ENCODE measurements at places on chromosomes 7 and 10.
A peak's percentile ranks its signal among the peaks of the same experiment; 100 is the strongest.

DNA sequence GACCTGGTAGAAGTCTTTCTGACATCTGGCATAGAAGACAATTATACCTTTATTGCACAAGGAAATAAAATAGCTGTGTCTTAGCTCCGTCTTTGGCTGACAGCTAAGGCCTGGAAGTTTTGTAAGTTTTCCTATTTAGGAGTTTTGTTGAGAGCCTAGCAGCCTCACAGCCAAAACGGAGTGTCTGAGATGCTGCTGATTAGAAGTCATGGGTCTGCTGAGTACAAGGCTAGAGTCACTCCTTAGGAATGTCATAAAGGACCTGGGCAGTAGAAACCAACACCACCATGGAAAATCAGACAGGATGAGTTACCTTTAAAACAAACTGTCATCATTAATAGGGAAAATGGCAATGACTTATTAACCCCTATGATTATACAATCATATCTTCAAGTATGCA is 442.5 kb downstream of the KCNMA1 start:
- DNase-seq, result no peak

- DNase-seq, result no peak
These were observed 6.8 kb upstream of the CDK6 start for GRCh38 chr7:92843034-92843760.

DNA sequence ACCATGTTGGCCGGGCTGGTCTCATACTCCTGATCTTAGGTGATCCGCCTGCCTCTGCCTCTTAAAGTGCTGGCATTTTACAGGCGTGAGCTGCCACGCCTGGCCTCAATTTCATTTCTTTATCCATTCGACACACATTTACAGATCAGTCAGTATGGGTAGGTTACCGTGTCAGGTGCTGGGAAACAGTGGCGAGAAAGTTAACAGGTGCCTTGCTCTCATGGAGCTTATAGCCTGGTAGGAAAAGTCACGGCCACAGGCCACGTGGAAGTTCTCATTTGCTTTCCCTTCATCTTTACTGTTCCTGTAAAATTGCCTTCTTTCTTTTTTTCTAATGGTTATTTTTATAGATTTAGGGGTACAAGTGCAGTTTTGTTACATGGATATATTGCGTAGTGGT is 2.6 kb upstream of the CAMK1D start:
- no peak for DNase-seq

- DNase-seq, result peak; percentile 83
These were observed 14.7 kb upstream of the C7orf33 start for GRCh38 chr7:148575640-148576411.

- DNase-seq, result no peak
These were observed 103.5 kb downstream of the FAM53B start for GRCh38 chr10:124640538-124641231.

DNA sequence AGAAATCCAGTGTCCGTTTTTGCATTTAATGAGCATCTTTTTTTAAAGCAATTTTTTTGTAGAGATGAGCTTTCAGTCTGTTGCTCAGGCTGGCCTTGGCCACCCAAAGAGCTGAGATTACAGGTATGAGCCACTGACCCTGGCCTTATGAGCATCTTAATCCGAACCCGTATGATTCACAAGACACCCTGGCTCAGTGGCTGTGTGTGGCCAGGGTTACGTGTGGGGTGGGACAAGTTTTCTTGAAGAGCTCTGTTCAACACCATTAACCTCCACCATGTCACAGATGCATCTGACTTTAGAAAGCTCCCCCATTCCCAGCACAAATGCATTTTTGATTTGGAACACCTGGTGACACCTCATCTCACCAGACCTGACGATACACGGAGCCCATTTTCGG is 166.5 kb upstream of the PITRM1 start:
- no peak for DNase-seq

DNA sequence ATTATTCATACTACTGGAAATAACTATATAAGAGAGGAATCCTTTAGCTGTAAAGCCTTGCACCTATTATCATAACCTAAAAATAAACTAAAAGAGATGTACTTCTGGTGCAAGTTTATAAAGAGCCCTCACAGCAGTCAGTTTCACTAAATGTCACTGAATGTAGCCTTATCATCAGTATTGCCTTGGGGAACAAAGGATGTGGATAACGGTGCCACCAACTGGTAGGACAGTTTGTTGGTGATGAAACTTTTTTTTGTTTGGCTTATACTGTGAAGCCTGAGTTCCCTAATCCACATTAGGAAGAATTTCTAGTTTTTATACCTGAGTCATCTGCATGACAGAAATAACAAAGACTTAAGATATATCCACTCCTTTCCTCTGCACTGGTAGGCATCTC is 117.9 kb upstream of the COL1A2 start:
- no peak for DNase-seq

GRCh38 chr10:99290306-99290705 is 38.9 kb upstream of the CNNM1 start:
- no peak for DNase-seq

GRCh38 chr10:63133821-63134557 is 861 bp downstream of the NRBF2 start:
- no peak for DNase-seq

- DNase-seq, result no peak
These were observed 6.5 kb downstream of the GNB2 start for GRCh38 chr7:100679927-100680575.

- DNase-seq, result no peak
These were observed 17.7 kb upstream of the FXYD4 start for GRCh38 chr10:43353495-43354329.

- DNase-seq, result no peak
These were observed 46.5 kb downstream of the INHBA start for GRCh38 chr7:41656366-41656765.

DNA sequence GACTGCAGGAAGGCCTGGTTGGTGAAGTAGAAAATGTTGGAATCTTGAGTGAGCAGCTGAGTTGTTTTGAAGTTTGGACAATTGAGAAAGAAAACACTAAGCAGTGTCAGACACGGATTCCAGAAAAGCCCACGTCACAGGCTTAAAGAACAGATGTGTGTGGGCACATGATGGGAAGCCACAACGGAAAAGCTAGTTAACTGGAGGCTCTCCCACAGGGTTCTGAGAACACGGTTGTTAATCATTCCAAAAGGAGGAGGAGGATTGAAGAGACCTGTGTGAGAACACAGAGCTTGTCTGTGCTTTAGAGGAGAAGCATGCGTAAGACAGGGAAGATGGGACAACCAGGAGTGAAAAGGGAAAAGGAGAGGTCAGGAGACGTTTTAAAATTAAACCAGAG is 42.6 kb downstream of the SHH start:
- DNase-seq, result no peak

GRCh38 chr10:97768322-97769315 is 3.2 kb downstream of the SFRP5 start:
- no peak for DNase-seq

DNA sequence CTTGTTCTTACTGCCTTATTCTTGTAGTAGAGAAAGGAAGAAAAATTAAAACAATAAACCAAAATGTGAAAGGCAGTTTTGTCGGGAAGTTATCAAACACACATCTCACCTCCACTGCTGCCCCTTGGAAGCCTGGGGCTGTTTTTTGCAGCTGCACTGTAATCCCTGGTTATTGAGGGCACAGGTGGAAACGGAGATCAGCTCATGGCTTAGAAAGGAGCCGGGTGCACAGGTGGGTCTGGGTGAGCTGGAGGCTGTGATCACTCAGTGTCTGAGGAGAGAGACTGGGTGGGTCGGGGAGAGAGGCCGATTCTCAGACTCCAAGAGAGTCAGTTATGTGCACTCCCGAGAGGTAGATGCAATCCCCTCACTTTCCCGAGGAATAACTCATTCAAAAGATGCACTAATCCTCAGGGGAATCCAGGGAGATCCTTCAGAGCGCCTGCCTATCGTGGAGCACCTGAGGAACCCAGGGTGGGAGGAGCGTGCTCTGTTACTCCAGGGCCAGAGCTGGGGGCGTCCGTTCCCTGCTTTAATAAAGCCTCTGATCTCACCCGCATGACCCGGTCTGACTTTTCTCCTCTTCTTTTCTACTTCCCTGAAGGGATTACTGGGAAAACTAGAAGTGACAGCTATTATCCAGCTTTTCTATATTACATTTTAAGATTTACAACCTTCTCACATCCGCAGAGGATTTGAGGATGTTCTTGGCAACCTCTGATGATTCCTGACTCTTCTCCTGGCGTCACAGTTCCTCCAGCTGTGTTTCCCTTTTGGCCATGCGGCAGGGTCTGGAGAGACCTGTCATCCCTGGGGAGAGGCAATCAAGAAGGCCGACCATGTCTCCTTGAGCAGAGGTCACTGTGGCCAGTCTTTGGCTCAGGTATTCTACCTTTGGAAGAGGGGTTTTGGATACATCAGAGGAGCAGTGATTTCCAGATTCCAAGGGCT is 82.1 kb downstream of the CAMK1D start:
- no peak for DNase-seq

GRCh38 chr7:149377386-149377785 is 83.5 kb downstream of the ZNF777 start:
- DNase-seq, result no peak

- peak; percentile 82 for DNase-seq
These were observed 136.1 kb downstream of the ICA1 start for GRCh38 chr7:8125680-8126444.

DNA sequence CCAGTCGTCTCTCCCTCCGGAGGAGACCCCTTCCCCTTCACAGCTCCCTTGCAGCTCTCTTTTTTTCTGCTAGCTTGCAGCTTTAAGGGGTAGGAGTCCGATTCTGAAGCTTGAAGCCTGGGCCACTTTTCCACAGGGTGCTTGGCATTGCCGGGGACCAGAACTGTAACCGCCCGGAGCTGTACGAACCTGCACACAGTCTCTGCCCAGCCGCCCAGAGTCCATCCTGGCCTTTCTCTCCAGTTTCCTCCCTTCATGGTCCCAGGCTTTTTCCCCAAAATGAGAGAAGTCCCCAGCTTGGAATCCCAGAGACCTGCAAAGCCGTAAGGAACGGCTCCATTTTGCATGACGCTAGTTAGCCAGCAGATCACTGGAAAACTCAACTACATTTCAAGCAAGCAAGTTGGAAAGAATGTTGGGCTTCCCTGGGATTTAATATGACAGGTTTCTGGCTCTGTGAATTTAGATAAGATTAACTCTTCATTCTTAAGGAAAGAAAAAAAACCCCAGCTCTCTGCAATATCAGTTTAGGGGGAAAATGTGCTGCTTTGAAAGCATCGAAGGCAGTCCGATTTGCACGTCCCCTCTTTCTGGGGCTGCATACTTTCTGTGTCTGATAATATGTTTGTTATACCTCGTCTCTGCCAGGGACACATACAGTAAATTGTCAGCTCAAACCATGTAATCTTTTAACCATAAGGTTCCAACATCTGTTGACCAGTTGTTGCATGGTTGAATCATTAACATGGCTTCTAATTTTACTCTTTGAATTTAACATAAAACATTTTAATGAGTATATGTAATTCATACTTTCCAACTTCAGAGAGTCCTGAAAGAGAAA is 190.0 kb upstream of the LYZL2 start:
- DNase-seq, result no peak

GRCh38 chr10:62610649-62611229 is 193.8 kb upstream of the ADO start:
- DNase-seq, result peak; percentile 82

GRCh38 chr7:47248797-47249196 is 333.1 kb downstream of the TNS3 start:
- no peak for DNase-seq

DNA sequence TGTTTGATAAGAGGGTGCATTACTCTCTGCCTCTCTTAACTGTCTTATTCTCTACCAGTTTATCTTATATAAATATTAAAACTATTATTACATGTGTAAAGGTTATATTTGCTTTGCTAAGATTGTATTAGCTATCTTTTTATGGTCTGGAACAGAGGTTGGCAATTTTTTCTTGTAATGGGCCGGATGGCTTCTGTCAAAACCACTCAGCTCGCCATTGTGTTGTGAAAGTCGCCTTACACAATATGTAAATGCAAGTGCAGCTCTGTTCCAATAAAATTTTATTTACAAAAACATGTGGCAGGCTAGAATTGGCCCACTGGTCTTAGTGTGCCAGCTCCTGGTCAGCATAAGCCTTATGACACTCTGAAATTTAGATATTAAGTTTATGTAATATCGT is 185.8 kb downstream of the SDK1 start:
- no peak for DNase-seq

GRCh38 chr10:75593692-75594556 is 162.5 kb downstream of the LRMDA start:
- DNase-seq, result no peak

DNA sequence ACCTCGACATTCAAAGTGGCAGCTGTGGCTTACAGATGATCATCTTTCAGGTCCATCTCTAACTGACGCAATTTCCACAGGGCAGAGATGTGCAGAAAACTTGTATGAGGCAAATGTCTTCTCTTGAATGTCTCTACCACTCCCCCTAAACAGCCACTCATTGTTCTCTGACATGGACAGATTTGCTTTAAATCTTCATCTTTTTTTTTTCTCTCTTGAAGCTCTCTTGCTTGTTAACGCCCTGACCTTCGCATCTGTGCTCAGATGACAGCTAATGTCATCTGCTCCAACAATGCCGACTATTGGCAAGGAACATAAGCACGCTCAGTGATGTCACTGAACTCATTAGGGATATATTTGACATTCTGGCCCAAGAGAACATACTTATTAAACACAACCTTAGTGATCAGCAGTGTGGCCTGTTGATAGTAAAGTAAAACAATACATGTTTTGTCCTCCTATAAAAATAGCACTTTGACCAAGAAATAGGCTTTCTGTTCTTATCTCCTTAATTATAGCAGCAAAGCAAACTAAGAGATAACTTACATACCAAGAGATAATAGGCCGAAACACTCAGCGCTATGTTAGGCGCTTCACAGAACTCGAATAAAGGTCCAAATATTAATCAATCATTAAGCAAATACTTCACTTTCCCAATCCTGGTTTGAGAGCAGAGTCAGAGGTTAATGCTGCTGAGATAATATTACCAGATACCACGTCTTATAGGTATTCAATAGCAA is 583.5 kb downstream of the PARD3 start:
- no peak for DNase-seq

GRCh38 chr10:3702056-3702546 is 82.9 kb downstream of the KLF6 start:
- no peak for DNase-seq

DNA sequence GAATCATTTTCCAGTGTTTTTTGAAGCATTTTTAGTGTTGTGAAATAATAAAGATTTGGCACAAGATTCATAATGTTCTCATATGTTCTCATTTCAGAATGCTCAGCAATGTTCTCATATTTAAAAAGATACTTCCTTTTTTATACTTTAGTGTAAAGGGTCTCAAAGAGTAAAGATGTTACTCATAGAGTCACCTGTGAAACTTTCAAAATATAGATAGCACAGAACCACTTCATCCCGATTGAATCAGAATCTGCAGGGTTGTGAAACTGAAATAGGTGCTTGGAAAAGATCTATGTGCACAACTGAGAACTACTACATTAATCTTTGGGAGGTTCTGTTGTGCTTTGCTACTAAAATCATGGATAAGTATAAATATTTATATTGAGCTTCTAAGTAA is 144.7 kb downstream of the MDFIC start:
- DNase-seq, result no peak

- no peak for DNase-seq
These were observed 49.2 kb upstream of the NKX6-2 start for GRCh38 chr10:132834891-132835847.

- no peak for DNase-seq
These were observed 14.0 kb downstream of the C10orf88 start for GRCh38 chr10:122939856-122940543.

- no peak for DNase-seq
These were observed 644.4 kb downstream of the KCNMA1 start for GRCh38 chr10:76993213-76993612.

All from stimulated activated CD8-positive, alpha-beta memory T cell treated with anti-CD3 and anti-CD28 coated beads, Interleukin-4, amount 100 ng/mL, for 48 hours (primary cell).